ENCODE measurements at places on chromosomes 4 and X.

GRCh38 chr4:110742143-110742542 lies 119.3 kb upstream of the PITX2 start:
- no peak for DNase-seq

- no peak for DNase-seq
Measured at GRCh38 chr4:109375778-109376414, 57.7 kb upstream of the SEC24B start.

- no peak for DNase-seq
Measured at GRCh38 chr4:3874028-3874415, 107.8 kb downstream of the ADRA2C start.

- no peak for DNase-seq
Measured at GRCh38 chr4:24690436-24690835, 104.9 kb upstream of the SOD3 start.

DNA sequence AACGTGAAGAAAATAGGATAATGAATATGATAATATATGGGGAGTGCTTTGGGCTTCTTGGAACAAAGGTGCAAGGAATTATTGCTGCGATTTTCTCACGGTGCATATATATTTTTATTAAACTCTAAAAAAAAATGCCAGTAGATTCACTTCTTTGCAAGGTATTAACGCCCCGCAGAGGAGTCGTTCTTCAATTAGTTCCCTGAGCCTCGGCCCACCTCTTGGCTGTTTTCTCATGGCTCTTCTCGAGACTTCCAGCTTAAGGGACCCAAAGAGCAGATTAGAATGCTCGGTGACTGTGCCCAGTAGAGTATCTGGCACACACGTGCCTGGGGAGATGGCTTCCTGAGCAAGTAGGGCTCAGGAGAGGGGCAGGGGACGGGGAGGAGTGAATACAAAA lies 367.4 kb downstream of the MID1IP1 start:
- DNase-seq = no peak

DNA sequence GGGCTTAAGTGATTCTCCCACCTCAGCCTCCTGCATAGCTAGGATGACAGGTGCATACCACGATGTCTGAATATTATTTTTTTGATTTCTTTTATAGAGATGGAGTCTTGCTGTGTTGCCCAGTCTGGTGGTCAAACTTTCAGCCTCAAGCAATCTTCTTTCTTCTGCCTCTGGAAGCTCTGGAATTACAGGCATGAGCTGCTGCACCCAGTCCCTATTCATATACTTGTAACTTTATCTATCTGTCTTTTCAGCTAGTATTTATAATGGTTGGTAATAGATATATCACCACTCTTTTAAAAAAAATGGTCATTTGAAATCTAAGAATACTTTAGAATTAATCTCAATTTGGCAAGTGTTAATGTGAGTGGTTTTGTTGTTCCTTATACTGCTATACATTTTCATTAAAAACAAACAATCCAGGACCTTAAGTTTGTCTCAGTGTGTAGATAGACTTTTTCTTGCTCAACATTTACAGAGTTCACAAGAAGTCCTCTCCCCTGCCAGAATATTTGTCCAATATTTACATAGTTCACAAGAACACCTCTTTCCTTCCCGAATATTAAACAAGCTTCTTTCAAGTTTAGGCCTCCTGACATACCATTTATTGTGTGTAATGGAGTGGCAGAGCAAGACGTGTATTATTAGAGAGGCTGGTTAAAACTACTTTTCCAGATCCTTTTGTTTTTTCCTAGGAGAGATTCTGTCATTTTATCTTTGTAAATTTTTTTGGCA lies 1197.4 kb upstream of the ADGRL3 start:
- DNase-seq = no peak

- no peak for DNase-seq
Measured at GRCh38 chrX:41670112-41670511, 18.7 kb upstream of the GPR34 start.

DNA sequence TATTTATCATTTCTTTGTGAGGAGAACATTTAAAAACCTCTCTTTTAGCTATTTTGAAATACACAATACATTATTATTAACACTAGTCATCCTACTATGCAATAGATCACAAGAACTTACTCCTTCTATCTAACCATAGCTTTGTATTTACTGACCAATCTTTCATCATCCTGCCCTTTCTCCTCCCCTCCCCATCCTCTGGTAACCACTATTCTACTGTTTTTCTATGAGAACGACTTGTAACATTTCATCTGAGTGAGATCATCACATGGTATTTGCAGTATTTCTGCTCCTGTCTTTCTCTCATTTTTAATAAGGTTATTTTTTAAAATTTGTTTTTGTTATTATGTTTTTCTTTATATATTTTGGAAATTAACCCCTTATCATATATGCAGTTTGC lies 331.8 kb downstream of the TEX13C start:
- no peak for DNase-seq

- no peak for DNase-seq
Measured at GRCh38 chrX:43666311-43666912, 10.3 kb downstream of the MAOA start.

DNA sequence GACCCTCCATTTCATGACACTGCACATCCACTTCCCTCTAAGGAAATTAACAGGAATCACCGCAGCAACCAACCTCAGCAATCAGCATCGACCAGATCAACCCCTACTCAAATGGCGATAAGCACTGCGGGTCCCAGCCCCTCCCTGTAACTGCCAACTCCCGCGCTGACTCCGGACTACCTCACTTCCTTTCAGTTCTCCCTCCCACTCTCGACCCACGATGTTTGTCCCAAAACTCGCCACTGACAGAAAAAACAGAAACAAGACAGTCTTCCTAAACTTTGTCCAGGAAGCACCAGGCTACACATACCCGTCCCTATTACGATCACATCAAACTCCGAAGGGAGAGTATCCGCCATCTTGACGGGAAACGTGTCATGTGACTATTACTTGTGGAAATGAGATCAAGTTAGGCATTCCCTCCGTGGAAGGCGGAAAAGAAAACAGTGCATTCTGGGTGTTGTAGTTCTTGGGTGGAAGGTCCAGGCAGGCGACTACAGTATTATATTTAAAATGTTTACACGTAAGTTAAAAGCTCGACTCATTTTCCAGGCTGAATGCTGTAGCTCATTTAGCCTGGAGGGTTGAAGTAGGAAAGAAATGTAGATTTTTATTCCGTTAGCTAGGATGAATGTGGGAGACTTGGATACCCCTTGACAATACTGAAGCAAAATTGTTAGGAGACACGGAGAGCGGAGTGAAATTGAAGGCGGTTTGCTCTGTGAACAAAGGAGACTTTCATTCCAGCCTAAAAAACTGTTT lies at the start of gene CHM:
Gene CHM, minus strand, starts transcription at position 385 of the 762 bp plus-strand sequence. Its CDS starts 26 bp downstream, at position 359.
- peak; percentile 24 for DNase-seq

DNA sequence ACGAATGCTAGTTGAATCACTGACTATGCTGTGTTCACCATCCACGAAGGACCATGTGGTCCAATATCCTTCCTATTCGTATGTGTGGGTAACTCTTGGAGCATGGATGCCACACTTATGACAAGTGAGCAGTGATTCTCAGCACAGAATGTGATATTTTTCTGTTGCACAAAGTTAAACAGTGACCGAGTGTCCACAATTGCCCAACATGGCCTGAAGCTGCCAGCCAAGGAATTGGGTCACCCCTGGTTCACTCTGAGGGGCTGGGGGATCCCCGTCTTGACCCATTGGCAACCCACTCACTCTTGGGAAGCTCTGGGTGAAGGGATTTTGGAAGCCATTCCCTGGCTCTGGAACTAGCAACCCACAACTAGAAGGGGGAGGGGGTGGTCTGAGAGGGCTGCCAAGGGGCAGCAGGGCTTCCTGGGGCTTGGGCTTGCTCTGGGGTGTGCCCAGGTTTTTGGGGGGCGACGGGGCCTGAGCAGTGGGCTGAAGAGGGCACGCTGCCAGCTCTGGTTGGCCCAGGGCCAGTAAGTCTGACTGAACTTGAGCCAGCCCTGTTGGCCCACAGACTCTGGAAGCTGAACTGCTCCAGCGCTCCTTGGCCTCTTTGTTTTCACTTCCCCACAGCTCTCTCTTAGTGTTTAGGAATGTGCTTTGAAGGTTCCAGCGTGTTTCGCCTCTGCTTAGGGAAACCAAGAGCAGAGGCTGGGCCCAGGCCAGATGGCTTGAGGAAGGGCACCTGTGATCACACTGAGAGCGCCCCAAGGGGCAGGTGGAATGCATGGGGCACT lies 43.1 kb upstream of the BCOR start:
- DNase-seq = no peak

DNA sequence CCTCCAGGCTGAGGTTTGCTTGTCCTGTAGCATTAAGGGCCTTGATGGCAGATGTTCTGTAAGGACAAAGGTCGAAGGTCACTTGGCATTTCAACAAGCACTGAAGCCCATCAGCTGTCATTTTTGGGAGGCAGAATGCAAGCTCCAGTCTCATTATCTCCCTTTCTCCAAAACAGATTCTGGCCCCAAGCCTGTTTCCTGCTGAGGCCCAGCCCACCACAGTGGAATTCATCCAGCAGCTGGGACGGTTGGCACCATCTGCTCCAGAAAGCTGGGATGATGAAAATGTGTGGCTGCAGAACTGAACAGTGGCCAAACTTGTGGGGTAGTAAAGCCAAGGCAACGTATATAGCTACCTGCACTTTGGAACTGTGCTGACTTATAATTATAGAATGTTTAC lies 17.7 kb upstream of the PPEF2 start:
- DNase-seq = no peak

GRCh38 chr4:656436-657337 lies 17.4 kb downstream of the ATP5ME start:
- DNase-seq = no peak

DNA sequence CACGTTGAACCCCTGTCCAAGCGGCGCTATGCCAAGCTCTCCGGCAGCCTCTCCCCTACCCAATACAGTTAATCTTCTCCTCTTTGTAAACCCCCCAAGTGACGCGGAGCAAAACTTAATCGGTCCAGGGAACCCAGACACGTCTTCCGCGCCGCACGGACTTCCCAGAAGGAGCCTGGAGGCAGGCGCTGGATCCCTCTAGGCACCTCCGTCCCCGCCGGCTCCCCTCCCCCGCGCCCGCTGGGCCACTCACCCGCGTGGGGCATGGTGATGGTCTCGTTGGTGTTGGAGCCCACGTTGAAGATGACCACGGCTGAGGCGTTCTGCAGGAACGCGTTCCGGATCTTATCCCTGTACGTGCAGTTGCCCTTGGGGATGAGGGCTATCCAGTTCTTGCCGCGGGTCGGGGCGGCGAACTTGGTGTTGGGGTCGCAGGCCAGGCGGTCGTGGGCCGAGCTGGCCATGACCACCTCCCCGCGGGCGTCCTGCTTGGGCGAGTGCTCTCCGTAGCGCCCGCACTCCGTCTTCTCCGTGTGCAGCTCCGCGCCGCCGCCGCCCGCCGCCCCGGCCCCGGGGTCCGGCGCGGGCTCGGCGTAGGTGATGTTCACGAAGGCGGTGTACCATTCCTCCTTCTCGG lies 1.1 kb downstream of the RNF150 start:
- no peak for DNase-seq

- no peak for DNase-seq
Measured at GRCh38 chr4:119602366-119602765, 26.2 kb downstream of the PDE5A start.

DNA sequence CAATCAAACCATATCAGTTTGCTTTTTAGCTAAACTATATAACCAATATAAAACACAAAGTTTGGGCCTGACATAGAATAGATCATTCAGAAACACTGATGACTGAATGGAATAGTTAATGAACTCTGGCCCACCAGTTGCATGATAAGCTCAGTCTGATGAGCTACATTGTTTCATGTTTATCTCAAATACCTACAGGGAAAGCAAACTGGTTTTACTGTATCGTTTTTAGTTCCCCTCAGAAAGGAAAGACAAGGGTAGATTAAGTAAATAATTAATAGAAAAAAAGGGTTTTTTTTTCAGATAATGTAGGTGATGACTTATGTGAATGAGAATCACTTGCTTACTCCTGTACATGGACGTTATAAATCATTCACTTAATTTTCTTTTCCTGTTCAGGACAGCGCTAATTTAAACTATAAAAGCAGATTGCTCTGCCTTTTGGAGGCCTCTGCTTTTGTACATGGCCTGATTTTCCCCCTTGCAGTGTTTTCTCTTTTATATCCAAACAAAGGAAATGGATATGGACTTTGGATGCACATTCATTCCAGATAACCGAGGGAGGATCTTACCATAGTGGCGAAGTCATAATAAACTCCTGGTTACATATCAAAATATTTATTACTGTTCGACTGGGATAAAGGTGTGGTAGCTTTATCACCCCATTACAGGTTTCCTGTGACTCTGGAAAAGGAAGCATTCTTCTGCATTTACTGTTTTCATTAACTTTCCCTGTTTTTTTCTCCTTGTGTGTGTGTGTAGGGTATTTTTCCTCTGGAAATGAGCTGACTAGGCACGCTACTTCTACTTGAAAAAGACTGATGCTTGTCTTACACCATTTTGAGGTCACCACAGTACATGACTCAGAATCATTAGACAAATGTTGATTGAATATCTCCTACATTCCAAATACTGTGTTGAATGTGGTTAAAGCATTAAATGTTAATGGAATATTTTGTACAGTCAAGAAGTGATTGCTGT lies 373.1 kb upstream of the HS3ST1 start:
- no peak for DNase-seq

- DNase-seq = no peak
Measured at GRCh38 chrX:4373791-4374190, 660.3 kb upstream of the PRKX start.

- DNase-seq = no peak
Measured at GRCh38 chrX:36908801-36909675, 99.1 kb upstream of the FAM47C start.

Data from stimulated activated CD4-positive, alpha-beta T cell treated with anti-CD3 and anti-CD28 coated beads, TNF-alpha, amount 100 ng/mL, for 4 hours (primary cell).